Activated CD8-positive, alpha-beta memory T cell treated with anti-CD3 and anti-CD28 coated beads for 4 hours (primary cell): ENCODE measurements at places on chromosomes 4 and X.

GRCh38 chr4:54662901-54663585 lies 5.3 kb downstream of the KIT start:
- no peak for DNase-seq

GRCh38 chrX:119624417-119624816 lies 18.2 kb upstream of the NKRF start:
- no peak for DNase-seq

DNA sequence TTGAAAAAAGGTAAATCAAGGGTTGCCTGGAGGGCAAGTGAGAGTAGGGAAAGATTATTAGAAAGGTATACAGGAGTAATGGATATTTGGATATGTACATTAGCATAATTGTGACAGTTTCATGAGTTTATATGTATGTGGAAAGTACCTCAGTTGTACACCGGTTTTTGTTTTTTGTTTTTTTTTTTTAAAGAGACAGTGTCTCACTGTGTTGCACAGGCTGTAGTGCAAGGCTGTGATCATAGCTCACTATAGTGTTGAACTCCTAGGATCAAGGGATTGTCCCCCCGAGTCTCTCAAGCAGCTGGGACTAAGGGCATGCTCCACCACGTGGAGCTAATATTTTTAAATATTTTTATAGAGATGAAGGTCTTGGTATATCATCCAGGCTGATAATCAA lies 15.3 kb upstream of the HPGD start:
- no peak for DNase-seq

GRCh38 chrX:51461053-51462044 lies 35.0 kb downstream of the NUDT11 start:
- DNase-seq = no peak

DNA sequence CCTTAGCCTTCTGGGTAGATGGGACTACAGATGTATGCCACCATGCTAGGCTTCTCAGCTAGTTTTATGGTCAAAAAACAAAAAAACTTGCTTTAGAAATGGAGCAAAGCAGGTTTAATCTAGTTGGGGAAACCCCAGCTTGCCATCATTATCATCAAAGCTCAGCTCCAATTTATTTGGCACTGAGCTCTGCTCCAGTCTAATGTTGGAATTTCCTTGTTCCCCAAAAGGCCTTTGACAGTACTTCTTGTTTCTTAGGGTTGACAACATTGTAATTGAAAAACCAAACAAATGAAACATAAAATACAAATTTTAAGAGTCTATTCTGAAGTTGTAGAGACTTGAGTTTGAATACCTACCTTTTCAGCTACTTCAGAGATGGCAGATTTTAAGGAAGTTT lies 48.0 kb downstream of the MRPL1 start:
- DNase-seq = no peak

GRCh38 chr4:184097241-184097605 lies 120.5 kb downstream of the ENPP6 start:
- no peak for DNase-seq

GRCh38 chr4:81137446-81137845 lies 77.6 kb downstream of the PRKG2 start:
- DNase-seq = no peak
